CD4-positive, alpha-beta T cell treated with Interleukin-15 for 4 hours (primary cell): ENCODE measurements at places on chromosomes 3 and 15.
A peak's percentile ranks its signal among the peaks of the same experiment; 100 is the strongest.

DNA sequence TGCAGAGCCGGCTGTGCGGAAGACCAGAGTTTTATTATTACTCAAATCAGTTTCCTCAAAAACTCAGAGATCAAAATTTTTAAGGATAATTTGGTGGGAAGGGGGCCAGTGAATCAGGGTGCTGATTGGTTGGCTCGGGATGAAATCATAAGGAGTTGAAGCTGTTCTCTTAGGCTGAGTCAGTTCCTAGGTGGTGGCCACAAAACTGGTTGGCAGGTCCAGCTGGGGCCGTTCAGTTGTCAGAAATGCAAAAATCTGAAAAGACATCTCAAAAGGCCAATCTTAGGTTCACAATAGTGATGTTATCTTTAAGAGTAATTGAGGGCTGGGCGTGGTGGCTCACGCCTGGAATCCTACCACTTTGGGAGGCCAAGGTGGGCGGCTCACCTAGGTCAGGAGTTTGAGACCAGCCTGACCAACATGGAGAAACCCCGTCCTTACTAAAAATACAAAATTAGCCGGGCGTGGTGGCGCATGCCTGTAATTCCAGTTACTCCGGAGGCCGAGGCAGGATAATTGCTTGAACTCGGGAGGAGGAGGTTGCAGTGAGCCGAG lies 2.3 kb upstream of the ZNF589 start:
- DNase-seq, result no peak

DNA sequence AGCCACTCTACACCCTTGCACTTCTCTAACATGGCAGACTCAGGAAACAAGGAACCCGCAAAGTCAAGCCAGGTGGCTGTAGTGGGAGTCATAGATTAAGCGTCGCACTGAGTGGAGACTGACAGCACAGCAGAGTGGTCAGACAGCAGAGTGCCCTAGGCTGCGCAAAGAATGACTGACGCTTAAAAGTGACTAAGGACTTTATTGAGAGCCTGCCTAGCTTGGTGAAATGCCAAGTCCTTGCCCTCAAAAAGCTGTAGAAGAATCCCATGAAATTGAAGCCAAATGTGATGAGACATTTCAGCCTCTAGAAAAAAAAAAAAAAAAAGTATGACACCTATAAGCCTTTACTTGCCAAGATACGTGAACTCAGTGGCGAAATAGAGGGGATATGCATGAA lies 30.2 kb downstream of the NCEH1 start:
- DNase-seq, result no peak

DNA sequence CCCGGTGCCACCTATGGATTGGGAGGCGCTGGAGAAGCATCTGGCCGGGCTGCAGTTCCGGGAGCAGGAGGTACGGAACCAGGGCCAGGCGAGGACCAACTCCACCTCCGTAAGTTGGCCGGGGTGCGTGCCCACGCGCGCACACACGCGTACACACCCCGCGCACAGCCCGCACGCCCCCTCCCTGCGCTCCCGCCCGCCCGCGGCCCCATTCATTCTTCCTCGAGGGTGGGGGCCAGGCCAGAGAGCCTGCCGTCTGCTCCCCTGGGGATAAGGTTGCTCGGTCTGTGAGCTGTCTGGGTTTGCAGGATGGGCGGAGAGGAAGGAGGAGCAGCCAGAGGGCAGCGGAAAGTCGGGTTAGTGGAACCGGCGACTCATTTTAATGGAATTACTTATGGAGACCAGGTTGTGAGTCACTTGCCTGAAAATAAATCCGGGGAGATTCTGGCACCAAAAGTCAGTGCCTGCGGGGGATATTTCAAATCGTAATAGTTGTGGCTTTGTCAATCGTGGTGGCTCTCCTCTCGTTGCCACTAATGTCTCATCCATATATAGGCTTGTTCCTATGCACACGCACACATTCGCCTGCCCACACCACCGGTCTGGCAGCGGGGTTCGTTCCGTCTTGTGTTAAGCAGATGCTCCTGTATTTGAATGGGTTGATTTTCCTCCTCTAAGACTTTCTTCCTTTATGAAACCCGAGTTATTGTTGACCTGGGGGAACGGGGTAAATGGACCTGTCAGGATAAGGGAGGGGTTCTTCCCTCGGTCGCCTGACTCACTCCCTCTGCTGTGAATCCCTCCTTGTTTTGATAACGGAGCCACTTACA lies 223.4 kb upstream of the IL12A start:
- DNase-seq, result no peak

GRCh38 chr3:139357899-139358298 lies 14.1 kb downstream of the MRPS22 start:
- no peak for DNase-seq

GRCh38 chr3:184155644-184156521 lies 706 bp downstream of the DVL3 start:
- DNase-seq, result peak; percentile 30

DNA sequence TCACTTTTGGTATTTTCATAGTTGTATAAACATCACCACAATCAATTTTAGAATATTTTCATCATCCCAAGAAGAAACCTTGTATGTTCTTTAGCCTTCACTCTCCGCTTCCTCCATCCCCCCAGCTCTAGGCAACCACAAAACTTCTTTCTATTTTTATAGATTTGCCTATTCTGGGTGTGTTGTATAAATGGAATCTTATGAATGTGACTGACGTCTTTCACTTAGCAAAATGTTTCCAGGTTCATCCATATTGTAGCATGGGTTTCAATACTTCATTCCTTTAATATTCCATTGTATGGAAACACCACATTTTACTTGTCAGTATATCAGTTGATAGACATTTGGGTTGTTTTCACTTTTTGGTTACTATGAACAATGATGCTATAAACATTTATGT lies 335.8 kb upstream of the GOLIM4 start:
- no peak for DNase-seq

DNA sequence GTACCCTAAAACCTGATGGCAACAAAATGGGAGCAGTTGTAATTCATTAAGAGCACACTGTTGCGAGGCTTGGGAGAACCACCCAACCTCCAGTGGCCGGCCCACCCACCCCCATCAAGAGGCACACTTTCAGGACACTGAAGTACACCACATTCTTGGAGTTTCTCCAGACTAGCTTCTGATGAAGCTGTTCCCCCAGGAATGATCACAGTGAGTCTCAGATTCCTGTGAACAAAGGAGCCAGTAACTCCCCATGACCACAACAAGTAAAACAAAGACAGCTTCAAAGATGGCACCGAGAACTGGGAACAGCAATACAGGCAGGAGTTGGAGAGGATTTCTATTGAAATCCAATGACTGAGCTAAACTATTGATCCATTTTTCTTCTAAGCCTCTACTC lies 126.0 kb downstream of the ST8SIA2 start:
- DNase-seq, result no peak

DNA sequence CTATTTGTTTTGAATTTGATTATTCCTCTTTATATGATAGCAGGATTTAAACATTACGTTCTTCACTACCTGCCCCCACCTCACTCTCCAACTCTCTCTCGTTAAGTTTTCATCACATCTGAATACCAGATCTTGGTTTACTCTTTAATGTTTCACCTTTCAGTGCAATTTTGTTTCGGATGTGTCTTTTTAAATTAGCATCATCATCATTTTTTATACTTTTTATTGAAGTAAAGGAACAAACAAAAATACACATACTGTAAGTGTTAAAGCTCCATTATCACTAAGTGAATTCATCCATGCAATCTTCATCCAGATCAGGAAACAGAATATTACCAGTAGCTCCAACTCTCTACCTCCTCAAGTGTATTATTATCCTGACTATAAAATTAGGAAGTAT lies 310.6 kb downstream of the C3orf38 start:
- no peak for DNase-seq

DNA sequence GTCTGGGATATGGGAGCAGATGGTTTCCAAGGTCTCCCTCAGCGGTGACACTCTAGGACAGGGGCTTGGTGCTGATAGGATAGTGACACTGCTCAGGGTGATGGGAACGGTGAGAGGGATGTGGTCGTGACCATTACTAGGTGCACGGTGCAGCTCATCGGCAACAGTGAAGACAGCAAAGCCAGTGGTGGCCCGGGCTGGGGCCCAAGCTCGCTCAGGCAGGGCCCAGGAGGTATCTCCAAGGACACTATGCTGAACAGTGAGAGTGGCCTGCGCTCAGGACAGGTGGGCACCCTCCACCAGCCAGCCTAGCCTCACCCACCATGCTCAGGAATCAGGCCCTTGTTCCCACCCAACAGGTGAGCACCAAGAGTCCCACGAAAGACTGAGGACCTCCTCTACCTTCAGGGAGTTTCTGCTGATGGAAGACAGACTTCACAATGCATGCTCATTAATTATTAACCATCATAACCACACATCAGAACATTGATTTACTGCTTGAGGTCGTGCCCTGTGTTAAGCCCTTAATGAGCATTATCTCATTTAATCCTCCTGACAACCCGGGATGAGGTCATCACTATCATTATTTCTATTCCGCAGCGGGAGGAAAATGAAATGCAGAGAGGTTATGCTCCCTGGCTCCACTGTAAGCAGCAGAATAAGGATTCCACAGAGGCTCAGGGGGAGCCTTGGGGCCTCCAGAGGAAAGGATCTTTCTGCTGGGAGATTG lies 269.4 kb downstream of the UACA start:
- DNase-seq, result no peak

- no peak for DNase-seq
Measured at GRCh38 chr3:41222012-41222411, 22.7 kb downstream of the CTNNB1 start.

DNA sequence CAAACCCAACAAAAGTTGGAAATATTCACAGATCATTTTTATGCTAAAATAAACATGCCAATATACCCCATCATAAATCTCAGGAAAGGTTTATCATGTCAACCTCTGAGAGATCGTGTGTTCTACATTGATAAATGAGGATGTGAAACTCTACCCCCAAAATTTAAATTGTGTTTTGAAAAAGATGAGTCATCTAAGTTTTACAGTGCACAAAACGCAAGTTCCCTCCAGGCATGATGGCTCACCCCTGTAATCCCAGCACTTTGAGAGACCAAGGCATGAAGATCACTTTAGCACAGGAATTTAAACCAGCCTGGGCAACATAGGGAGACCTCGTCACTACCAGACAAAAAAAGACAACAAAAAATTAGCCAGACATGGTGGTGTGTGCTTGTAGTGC lies 1487.0 kb upstream of the GBE1 start:
- DNase-seq, result no peak

DNA sequence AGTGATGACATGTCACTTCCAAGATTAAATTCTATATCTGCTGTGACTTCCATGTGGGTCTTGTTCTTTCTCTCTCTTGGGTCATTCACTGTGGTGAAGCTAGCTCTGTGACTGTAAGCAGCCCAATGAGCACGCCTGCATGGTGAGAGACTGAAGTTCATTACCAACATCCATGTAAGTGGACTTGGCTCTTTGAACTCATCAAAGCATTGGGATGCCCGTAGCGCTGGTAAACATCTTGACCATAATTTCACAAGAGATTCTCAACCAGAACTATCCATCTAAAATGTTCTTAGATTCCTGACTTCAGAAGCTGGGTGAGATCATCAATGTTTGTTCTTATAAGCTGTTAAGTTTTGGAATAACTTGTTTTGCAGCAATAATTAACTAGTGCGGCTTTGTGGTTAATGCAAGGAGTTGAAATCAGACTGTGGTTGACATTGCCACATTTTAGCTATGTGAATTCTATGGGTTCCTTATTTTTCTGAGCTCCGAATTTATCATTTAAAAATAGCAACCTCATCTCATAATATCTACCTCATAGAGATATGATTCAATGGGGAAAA lies 31.6 kb upstream of the LRRC3B start:
- no peak for DNase-seq

DNA sequence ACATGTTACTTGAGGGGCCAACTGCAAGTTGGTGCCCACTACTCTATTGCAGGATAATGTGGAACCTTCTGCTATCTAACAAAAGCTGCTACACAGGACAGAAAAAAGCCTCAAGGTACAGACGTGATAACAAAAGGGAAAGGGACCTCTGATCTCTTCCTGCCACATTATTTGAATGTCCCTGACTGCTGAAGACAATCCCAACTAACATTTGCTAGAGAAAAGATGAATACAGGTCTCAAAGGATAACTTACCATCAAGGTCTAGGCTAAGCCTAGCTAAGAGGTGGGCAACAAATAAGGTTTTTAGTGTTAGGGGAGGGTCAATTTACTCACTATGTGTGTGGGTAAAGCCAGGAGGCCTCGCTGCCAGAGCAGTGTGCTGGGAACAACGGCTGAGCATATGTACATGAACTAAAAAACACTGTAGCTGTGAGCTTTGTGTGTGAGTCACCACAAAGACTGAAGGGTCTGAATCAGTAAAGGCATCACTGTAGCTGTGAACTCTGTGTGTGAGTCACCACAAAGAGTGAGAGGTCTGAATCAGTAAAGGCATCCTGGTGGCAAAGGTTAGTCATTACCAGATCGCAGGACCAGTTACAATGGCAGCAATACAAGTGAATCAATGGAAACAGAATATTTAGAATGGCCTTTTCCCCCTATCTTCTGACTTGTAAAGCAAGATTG lies 111.7 kb downstream of the LMLN start:
- DNase-seq, result peak; percentile 43

GRCh38 chr3:53261712-53262111 lies 5.9 kb upstream of the TKT start:
- no peak for DNase-seq

DNA sequence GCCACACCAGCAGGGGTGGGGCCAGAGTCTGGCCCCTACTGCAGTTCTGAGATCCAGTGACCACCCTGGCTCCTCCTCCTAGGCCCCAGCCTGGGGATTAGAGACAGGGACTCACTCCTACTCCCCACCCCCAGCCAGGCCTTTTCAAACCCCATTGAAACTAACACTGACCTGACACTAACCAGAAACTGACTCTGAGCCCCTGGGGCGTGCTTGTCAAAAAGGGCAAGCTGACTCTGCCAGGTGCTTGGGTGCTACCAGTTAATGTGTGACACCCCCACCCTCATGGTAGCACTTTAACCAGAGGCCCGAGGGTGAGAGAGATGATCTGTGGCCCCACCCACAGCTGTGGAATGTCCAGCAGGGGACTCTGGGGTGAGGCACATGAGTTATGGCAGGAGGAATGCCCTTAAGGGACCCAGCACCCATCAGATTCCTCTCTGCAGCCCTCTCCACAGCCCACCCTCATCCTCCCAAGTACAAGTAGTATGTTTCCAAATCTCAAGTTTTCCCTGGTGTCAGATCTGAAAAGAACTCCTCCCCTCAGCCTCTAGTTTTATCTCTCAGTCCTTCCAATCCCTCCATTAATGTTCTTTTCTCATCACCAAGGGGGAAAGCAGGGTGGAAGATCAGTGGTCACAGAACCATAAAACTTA lies 1.4 kb downstream of the PTH1R start:
- no peak for DNase-seq
